ENCODE measurements at places on chromosomes 1 and 21.

- no peak for DNase-seq
These were observed 11.3 kb downstream of the UBE2G2 start for GRCh38 chr21:44790368-44790767.

DNA sequence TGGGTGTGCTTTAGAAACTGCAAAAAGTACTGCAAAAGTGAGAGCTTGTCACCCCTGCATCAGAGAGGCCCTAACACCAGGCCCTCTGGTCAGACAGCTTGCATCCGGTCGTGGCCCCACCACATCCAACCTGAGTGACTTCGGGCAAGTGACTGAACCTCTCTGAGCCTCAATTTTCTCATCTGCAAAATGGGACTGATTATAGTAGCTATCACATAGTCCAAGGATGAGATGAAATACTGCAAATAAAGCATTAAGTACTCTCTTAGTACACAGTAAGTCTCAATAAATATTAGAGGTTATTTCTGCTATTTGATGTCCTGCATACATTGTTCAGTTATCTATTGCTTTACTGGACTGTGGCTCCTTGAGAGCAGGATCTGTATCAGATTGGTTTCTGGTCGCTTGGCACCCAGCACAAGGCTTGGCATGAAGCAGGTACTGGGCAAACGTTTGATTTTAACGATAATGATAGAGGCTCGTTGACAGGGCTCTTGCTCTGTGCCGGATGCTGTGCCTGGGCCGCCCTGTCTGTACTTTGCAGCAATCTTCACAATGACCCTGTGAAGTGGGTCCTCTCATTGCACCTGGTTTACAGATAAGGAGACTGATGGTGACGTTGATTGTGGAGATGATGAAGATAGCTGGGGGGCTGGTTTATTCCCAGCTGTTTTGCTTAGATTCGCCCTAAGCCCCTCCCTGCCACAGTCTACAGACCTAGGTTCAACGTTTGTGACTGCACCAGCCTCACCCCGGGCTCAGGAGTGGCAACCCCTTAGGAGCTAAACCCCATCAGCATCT, 43.6 kb downstream of the RAP1GAP start:
- DNase-seq = no peak

DNA sequence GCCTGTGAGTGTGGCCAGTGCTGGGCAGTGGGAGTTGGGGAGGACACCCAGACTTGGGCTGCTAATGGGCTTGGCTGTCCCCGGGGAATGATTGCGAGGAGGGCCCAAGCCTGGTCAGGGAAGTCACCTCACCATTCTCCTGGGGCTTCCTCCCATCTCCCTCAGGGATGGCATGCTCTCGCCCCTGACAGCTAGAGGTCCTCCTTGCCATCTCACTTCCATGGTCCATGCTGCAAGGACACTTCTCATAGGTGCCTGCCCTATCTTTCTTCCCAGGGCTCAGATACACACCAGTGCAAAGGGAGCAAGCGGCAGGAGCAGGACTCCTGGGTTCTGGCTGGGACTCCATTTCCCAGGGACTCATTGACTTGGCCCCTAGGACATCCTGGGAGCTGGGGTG, 4.1 kb downstream of the NTRK1 start:
- DNase-seq = no peak

DNA sequence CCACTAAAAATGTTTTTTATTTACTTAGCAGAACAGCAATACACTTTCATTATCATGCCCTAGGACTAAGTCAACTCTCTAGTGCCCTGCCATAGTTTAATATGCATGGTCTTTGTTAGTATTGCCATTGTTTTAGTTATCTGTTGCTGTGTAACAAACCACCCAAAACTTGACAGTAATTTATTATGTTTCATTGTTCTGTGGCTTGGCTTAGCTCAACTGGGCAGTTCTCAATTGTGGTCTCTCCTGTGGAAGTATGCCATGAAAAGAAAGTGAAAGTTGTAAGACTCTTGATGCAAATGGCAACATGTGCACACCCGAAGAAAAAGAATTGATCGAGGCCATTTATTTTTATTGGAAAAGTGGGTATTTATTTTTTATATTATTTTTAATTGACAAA, 206.3 kb upstream of the KCTD3 start:
- DNase-seq = no peak

DNA sequence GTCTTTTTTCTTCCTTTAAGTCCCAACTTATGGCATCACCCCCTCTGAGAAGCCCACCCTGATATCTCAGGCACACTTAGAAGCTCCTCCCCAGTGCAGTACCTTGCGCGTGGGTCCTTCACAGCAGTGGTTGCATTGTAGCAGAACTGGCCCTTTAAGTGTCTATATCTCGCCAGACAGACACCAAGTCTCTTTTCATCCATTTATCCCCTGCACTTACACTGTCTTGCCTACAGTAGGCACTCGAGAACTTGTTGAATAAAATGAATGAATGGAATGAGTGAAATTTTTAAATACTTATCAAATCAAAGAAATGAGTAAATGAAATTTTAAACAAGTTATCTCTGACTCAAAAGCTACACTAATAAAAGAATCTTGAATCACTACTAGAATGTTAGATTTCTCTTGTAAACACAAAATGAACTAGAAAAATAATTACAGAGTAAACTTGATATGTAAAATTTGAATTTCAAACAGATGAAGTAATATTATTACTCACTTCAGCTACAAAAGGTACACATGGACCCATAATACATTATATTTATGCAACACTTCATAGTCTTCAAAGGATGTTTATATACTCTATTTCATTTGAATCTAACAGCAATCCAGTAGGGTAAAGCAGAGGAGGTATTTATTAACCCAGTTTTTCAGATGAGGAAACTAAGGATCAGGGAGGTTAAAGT, 54.7 kb upstream of the MAN1A2 start:
- no peak for DNase-seq

- no peak for DNase-seq
These were observed at the start of gene OPRD1 for GRCh38 chr1:28811766-28812668. Gene OPRD1 (plus strand): TSS chr1:28812170. CDS start chr1:28812384, 214 bp downstream.

- DNase-seq = no peak
These were observed 65.6 kb downstream of the IFI44 start for GRCh38 chr1:78715181-78715661.

- no peak for DNase-seq
These were observed 2.2 kb downstream of the PGM1 start for GRCh38 chr1:63595435-63595834.

DNA sequence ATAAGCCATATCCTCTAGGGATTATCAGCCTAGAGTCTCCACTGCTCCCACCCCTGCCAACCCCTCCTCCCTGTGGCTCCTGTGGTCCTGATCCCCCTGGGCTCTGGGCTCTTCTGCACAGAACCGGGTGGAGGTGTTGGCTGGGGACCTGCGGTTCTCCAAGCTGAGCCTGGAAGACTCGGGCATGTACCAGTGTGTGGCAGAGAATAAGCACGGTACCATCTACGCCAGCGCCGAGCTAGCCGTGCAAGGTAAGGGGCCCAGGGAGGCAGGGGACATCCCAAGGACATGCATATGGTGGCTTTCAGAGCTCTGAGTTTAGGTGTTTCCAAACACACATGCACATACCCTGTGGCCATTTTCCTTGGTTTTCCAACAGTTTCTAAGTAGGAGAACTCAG, 19.3 kb downstream of the CNTN2 start:
- DNase-seq = no peak

DNA sequence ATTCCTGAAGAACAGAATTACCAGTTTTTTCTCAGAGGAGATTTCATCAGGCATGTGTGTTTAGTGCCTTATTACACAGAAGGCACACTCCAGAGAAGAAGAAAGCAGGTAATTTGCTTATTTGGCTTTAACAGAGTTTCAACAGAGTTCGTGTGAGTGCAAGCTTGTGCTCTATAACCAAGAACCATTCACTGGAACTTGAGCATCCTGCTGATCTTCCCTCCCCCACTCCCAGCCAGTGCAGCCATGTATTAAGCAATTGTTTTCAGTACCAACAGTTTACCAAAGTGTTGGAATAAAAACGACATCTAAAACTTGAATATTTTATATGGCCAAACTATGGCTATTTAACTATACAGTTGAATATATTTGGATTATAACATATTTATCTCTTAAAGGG, 4.3 kb downstream of the MGST3 start:
- DNase-seq = no peak

Data from CD8-positive, alpha-beta T cell (primary cell).